ENCODE measurements at places on chromosomes 13 and 19. TPM values are rescaled to one million over a fixed set of nuclear protein-coding genes. Genes with fewer than 3 reads are reported as not detected.

GRCh38 chr13:27770809-27771208 lies 21.5 kb upstream of the GSX1 start:
- peak; percentile 12 for DNase-seq

DNA sequence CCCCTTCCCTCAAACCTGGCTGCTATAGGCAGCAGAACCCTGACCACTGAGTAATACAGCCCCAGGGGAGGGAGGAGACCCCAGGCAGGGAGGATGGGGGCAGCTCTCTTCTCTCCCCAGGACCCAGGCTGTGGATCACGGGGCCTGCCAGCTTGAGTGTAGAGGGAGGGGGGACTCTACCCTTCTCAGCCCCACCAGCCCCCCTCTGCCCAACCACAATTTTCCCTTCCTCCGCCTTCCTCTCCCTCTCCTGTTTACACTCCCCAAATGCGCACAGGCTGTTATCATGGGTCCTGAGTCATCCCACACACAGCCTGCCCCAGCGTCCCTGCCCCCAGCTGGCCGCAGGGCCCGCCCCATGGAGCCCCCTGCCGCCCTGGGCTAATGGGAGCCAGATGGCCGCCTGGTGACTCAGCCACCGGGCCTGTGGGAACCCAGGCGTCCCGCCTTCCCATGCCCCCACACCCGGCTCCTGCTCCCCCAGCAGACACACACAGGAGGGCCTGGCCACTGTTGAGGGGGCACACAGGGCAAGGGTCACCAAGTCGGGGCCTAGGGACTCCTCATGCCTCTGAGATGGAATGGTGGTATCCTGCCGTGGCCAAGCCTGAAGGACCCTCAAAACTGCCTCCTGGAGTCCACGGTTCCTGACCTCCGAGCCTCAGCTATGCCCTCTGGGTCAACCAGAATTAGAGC lies 13.6 kb downstream of the CCDC97 start:
- DNase-seq = peak; percentile 71

GRCh38 chr19:51027126-51027806 lies 850 bp upstream of the KLK11 start:
- no peak for DNase-seq

- peak; percentile 18 for DNase-seq
Observed at GRCh38 chr19:55080121-55080967, 4.7 kb downstream of the EPS8L1 start.

GRCh38 chr19:13887517-13887916 lies 10.6 kb downstream of the NANOS3 start:
- peak; percentile 31 for DNase-seq

- DNase-seq = no peak
Observed at GRCh38 chr13:114272977-114273376, 8.4 kb upstream of the UPF3A start.

GRCh38 chr19:57587529-57587928 lies 3.6 kb downstream of the ZIK1 start:
- DNase-seq = no peak

DNA sequence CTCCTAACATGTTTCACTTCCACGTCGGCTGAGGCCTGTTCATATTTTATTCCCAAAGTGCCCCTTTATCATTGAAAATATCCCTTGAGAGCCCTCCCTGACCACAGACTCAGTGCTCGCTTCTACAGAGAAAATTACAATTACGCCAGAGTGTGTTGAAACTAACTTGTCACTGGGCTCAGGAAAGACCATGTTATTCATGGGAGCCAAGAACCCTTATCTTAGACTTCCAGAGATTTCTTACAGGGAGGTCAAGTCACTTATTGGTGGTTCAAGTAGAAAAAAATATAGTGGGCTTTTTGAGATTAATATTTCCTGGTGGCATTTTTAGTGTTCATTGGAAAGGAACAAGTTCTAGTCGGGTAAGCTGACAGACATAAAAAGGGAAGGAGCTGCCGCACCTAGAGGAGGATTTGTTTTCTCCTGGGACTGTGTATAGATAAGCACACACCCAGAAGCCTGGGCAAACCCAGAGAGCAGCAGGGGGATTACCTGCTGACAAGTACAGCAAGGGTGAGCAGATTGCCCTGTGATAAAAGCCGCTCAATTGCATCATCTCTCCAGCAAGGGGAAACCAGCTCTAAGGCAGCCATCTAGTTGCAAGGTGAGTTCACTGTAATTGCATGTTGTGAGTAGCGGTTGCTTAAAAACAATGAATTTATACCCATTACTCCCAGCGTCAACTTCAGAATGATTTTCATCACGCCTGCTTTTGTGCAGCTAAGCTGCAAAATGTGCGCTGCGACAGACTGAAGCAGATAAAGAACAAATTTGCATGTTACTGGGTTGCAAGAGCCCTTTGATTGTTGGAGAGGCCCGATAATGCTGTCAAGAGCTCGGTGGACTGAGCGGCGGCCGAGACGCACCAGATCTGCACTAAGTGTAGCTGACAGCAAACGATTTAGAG lies 46.2 kb downstream of the DCT start:
- DNase-seq = peak; percentile 19

DNA sequence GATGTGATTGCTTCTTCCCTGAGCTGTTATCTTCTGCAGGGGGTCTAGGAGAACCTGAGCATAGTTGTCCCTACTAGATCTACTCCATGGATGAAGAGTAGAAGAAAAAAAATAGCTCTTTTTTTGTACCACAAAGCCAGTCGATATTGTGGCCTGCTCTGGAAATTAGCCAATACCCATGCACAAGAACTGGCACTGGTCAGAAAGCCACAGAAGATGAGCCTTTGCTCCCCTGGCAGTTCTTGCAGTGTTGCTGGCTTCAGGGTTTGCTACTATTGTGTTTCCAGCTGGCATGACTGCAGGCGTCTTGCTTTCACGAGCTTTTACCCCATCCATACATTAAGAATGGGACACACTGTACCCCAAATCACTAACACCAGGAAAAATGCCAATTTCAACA lies 547.7 kb upstream of the KLF12 start:
- no peak for DNase-seq

DNA sequence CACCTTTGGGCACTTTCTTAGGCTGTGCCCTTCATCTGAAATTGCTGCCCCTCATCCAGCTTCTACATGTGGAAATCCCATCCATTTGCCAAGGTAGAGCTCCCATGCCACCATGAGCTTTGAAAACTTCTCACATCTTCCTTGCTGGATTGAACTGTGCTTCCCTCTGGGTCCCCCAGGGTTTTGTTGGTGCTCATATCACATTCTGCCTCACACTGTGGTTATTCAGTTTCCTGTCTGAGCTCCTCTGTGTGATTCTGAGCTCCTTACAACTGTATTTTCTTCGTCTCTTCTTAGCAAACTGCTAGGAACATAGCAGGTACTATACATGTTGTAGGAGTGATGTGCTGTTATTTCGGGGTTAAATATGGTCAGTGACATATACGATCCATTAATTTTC lies 74.9 kb upstream of the KL start:
- no peak for DNase-seq

- no peak for DNase-seq
Observed at GRCh38 chr13:59279576-59279975, 884.2 kb downstream of the DIAPH3 start.

- DNase-seq = peak; percentile 65
Observed at GRCh38 chr13:19927117-19927748, 31.3 kb upstream of the ZMYM2 start.

DNA sequence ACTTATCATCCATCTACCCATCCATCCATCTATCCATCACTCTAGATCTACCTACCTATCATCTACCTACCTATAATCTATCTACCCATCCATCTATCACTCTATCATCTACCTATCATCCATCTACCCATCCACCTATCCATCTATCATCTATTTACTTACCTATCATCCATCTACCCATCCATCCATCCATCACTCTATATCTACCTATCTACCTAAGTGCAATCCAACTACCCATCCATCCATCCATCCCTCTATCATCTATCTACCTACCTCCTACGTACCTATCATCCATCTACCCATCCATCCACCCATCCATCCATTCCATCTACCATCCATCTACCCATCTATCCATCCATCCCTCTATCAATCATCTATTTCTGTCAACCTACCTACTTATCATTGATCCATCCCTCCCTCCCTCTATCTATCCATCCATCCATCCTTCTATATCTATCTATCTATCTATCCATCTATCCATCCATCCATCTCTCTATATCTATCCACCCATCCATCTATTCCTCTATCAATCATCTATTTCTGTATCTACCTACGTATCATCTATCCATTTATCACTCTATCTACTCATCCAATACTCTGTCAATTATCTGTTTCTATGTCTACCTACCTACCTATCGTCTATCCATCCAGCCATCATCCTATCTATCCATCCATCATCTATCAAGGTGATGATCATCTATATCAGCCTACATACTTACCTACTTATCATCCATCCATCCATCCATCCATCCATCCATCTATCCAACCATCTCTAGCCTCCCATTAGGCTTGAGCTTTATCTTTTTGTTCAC lies 49.1 kb downstream of the CEBPG start:
- DNase-seq = no peak

DNA sequence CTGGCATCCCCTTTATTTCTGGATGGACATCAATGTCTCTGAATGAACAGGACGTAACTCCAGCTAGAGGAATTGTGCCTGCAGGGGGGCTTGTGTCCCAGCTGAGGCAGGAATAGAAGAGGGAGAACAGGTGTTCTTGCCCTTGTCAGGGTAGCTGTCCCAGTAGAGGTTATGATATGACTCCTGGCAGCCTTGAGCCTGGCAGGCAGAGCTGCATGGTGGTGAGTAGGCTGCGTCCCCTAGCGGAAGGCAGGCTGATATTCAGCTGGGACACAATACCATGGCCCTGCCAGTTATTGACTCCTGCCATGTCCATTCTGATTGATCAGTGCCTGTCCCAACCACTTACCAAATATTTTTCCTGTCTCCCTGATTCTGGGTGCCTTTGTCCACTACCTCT lies 197.2 kb downstream of the RAP2A start:
- DNase-seq = no peak

- DNase-seq = no peak
Observed at GRCh38 chr13:97214921-97215320, 7.2 kb upstream of the MBNL2 start.

DNA sequence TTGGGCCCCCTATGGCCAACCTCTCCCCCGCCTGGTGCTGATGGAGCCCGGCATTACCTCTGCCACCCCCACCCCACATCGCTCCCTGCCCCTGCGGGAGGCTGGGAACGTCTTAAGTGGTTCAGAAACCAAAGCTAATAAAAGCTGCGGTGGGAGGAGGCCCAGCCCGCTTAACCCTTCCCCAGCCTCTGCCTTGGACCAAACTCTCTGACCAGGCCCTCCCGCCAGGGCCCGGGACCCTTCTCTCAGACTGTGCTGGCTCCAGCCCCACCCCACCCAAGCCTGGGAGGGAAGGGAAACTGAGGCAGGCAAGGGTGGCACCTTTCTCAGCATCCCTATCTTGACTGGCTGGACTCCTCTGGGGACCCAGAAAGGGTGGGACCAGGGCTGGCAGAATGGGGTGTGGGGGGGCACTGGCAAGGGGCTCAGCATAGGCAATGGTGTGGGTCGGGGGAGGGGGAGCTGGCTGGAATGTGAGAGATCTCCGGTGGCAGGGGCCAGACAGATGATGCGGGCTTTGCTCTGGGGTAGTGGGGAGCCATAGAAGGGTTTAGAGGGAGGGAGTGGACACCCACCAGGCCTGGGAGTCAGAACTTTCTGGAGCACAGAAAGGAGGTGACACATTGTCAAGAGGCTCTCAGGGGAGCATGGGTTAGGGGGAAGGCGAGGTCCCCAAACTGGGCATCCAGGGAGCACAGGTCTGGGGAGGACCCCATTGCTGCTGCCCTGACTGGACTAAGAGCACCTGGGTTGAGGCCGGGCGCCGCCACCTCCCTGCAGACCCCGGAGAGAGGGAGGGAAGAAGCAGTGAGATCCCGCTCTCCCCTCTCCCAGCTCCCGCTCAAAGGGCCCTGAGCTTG lies 21.9 kb downstream of the SMIM24 start:
- no peak for DNase-seq

- no peak for DNase-seq
Observed at GRCh38 chr13:45826731-45827130, 24.8 kb downstream of the SIAH3 start.

- DNase-seq = peak; percentile 76
Observed at GRCh38 chr19:8158411-8159074, 9.2 kb upstream of the FBN3 start.

- no peak for DNase-seq
Observed at GRCh38 chr19:44602081-44602480, 11.3 kb upstream of the IGSF23 start.

- no peak for DNase-seq
Observed at GRCh38 chr19:38206006-38206745, 17.8 kb downstream of the DPF1 start.

DNA sequence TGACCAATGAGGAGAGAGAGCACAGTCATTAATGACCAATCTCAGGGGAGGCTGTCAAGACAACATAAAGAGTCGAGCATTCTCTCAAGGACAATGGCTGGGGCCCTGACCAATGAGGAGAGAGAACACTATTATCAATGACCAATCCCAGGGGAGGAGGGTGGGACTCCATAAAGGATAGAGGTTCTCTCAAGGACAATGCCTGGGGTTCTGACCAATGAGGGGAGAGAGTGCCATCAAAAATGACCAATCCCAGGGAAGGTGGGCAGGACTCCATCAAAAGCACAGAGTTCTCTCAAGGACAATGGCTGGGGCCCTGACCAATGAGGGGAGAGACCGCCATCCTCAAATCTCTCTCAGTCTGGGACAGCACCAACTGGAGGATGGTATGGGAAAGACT lies 3.3 kb upstream of the KLK11 start:
- DNase-seq = no peak

DNA sequence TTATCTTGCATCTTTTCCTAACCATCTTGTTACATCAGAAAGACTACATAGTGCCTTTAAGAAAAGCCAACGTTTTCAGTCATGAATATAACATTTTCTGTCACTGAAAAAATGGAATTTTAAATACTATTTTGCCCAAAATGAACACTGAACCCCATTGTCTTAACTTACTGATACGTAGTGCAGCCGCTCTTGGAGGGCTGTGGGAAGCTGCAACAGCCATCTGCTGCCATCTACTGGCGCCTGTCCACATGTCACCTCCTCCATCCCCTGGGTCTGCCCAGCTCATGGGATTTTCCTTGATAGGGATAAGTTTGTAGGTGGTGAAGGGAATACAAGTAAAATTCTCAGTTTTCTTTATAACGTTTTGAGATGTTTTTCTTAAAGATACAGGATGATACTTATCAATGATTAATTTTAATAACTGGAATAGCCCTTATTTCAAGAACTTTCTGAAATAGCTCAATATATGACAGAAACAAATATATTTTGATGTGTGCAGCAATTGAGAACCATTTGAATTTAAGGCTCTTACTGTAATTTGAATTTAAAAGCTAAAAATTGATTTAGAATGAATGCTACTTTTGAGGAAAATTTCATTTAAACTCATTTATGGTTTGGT lies 73.7 kb downstream of the GGACT start:
- peak; percentile 58 for DNase-seq

- DNase-seq = peak; percentile 79
Observed at GRCh38 chr19:55113570-55114039, 3.8 kb downstream of the PPP1R12C start.

GRCh38 chr13:77781808-77782207 lies 84.3 kb downstream of the SLAIN1 start:
- no peak for DNase-seq

Gene MAST3
- 5.7 TPM for total RNA-seq

Gene RASIP1
- total RNA-seq = 0.50 TPM

Gene SOX21
- total RNA-seq = not detected

Gene TUBB4A
- total RNA-seq = 6.8 TPM

Gene ZNF723
- total RNA-seq = not detected

Gene NPAS1
- 0.52 TPM for total RNA-seq

Gene PEAK3
- 0.05 TPM for total RNA-seq

Gene C19orf33
- 148 TPM for total RNA-seq

Gene ATP4B
- not detected for total RNA-seq

Gene POU4F1
- not detected for total RNA-seq

Gene GNA15
- total RNA-seq = not detected

Gene HOMER3
- total RNA-seq = 93.7 TPM

Gene LHB
- 0.25 TPM for total RNA-seq

Gene SPACA4
- not detected for total RNA-seq

Gene CBY2
- total RNA-seq = not detected
